ENCODE measurements at places on chromosomes 16 and 17. TPM values are rescaled to one million over a fixed set of nuclear protein-coding genes. Genes with fewer than 3 reads are reported as not detected.

GRCh38 chr17:82175201-82175600, 37.4 kb downstream of the CCDC57 start:
- no peak for DNase-seq

GRCh38 chr16:52563767-52564611, 17.0 kb upstream of the TOX3 start:
- DNase-seq: no peak

DNA sequence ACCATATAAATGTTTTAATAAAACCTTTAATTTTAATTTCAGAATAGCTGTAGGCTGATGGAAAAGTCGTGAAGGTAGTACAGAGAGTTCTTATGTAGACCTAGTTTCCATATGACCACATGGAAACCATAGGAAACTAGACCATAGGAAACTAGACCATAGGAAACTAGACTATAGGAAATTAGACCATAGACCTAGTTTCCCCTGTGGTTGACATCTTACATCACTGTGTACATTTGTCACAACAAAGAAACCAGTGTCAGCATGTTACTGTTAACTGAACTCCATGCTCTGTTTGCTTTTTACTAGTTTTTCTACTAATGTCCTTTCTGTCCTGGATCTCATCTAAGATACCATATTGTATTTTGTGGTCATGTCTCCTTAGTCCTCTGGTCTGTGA, 14.6 kb downstream of the NUDT7 start:
- no peak for DNase-seq

GRCh38 chr17:36722121-36722902, 120.9 kb downstream of the MRM1 start:
- DNase-seq: no peak

DNA sequence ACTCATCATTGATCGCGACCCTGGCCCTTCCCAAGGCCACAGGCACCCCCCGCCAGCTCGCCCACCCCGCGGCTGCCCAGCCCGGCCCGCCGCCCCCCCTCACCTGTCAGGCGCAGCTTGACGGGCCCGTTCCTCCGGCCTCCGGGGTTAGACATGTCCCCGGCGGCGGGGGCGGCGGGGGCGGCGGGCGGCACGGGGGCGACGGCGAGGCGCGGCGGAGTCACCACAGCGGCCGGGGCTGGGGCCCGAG, 456 bp downstream of the SMURF2 start:
- DNase-seq: no peak

MPV17L gene
- polyA plus RNA-seq: 12.1 TPM

Data from left renal pelvis (tissue), 4 donors.